ENCODE measurements at places on chromosomes 5 and 9. TPM values are rescaled to one million over a fixed set of nuclear protein-coding genes. Genes with fewer than 3 reads are reported as not detected.
A peak's percentile ranks its signal among the peaks of the same experiment; 100 is the strongest.

The PCDH12 gene
- 15.5 TPM for polyA plus RNA-seq

GRCh38 chr9:76943054-76943453 is 37.1 kb upstream of the PRUNE2 start:
- DNase-seq: no peak

The LHX2 gene
- polyA plus RNA-seq: not detected

The AQP7 gene
- polyA plus RNA-seq: 19.9 TPM

The RELL2 gene
- 1.5 TPM for polyA plus RNA-seq

GRCh38 chr5:139551191-139551889 is 9.8 kb upstream of the UBE2D2 start:
- DNase-seq: no peak

DNA sequence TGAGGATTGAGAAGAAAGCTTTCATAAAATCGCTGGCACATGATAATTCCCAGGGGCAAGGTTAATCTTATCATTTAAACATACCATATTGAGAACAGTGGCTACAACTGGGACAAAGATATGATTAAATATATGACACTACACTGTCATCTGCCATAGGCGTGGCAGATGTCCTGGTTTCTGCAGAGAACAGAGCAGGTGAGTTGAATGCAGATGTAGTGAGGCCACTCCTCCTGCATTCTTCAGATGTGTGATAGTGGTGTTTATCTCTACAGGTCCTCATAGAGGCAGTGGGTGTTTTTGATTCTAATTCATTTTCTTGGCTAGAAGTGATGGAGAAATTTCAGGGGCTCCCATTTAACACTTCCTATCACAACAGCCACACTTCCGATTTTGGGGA is 237.0 kb upstream of the CDH9 start:
- no peak for DNase-seq

DNA sequence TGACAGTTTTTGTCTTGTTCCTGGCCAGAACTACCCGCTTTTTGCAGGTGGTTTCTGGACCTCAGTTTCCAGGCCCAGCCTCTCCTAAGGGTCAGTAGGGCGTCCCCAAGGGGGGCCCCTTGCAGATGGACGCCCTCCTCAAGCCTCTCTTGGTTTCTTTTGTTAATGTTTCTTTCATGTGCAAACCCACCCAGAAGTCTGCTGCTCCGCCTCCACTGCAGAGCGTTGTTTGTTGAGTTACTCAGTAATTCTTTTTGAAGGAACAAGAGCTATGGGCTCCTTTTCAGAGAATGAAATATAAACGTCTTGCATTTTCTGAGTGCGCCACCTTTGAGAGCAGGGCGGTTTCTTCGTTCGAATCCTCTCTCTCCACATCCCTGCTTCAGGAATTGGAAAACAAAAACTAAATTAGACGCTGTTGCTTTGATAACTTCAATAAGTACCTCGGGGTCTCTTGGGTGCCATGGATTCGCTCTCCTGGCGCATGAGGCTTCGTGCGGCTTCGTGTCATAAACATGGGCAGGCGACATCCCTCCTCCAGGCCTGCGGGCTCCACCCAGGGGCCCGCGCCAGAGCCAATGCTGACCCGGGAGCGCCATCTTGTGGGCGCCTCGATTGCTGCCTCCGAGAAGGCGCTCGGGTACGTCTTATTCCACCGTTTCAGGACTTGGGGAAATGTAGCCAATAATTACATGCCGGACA is 38.3 kb upstream of the CKMT2 start:
- DNase-seq: peak; percentile 76

The UIMC1 gene
- 42.4 TPM for polyA plus RNA-seq

- DNase-seq: no peak
Observed at GRCh38 chr9:130997925-130998596, 10.9 kb upstream of the LAMC3 start.

The ZBED3 gene
- 31.6 TPM for polyA plus RNA-seq

DNA sequence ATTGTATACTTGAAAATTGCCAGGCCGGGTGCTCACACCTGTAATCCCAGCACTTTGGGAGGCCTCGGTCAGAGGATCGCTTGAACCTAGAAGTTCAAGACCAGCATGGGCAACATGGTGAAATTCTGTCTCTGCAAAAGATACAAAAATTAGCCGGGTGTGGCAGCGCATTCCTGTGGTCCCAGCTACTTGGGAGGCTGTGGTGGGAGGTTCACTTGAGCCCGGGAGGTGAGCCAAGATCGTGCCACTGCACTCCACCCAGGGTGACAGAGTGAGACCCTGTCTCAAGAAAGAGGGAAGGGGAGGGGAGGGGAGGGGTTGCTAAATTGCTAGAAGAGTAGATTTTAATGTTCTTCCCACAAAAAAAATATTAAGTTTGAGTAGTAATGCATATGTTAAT is 53.2 kb downstream of the FNBP1 start:
- no peak for DNase-seq

The ZNF300 gene
- 40.1 TPM for polyA plus RNA-seq

DNA sequence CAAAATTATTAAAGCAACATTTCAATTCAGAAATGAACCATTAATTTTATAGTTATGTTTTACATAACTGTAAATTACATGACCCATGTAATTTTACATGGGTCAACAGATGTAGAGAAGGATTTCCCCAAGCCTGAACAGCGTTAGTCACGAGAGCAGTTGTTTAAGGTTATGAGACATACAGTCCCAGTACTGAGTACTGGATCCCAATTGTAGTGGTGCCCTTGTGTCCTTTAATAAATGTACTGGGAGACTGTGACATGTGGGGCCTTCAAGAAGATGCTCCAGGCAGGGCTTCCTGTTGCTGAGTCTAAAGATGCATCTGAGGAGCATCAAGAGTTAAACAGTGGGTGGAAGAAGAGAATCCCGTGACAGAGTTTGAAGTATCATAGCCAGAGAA is 125.5 kb upstream of the ZNF462 start:
- DNase-seq: no peak

- DNase-seq: no peak
Observed at GRCh38 chr9:91298311-91298710, 63.4 kb downstream of the AUH start.

- DNase-seq: no peak
Observed at GRCh38 chr5:99355881-99356280, 427.1 kb upstream of the CHD1 start.

- no peak for DNase-seq
Observed at GRCh38 chr9:33331377-33331891, 41.1 kb downstream of the NFX1 start.

GRCh38 chr5:154341620-154342019 is 104.2 kb upstream of the SAP30L start:
- no peak for DNase-seq

The PCDHGA3 gene
- 3.1 TPM for polyA plus RNA-seq

The SERINC5 gene
- polyA plus RNA-seq: 44.7 TPM

GRCh38 chr9:83070261-83070660 is 7.3 kb upstream of the RASEF start:
- no peak for DNase-seq

DNA sequence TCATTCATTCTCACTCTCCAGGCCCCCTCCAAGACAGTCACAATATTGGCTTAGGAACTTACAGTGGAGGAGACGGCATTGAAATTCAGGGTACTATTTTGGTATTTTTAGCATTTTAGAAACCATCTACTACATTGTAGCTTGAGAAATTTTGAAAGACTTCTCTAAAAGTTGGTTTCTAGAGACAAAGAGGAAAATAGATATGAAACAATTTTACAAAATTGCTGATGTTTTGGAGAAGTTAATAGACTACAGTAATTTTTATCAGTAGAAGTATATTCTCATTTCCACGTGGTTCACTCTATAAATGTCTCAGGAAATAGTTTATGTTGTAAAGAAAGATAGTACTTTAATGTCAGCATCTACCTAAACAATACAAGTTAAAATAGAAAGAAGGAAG is 63.2 kb upstream of the ZSWIM6 start:
- no peak for DNase-seq

- DNase-seq: no peak
Observed at GRCh38 chr5:123537845-123538244, 25.9 kb downstream of the CSNK1G3 start.

- DNase-seq: no peak
Observed at GRCh38 chr5:74608736-74609601, 31.6 kb downstream of the ENC1 start.

GRCh38 chr9:16901590-16901989 is 31.1 kb upstream of the BNC2 start:
- no peak for DNase-seq

The NR5A1 gene
- polyA plus RNA-seq: 0.11 TPM

- DNase-seq: no peak
Observed at GRCh38 chr9:123556464-123557435, 200.8 kb downstream of the CRB2 start.

DNA sequence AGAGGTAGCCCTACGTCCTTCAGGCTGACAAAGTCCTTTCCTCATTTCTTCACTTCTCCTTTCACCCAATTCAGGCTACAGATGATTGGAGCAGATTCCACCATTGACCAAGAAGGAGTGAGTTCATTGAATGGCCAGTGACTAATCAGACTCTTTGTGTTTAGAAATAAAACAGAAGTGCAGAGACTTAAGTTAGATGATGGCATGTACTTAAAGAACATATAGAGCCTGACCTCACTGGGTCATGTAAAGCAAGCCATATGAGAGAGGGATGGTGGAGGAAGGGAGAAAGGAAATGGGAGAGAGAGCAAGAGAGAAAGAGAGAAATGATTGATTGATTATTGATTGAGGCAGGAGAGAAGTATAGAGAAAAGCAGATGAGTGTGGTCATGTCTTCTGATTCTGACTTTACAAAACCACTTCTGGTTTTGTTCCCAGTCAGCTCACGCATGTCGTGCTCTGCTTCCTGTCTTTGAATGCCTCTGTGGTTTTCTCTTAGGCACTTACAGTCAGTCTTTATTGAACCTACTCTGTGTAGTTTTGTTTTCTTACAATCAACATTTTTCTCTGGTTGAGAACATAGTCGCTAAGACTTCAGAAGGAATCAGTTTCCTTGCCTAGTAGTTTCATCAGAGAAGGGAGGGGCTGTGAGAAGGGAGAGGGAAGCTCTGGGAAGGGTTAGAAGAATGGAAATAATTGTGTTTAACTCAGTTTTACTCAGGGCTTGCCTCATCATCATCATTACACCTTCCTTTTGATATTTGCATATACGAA is 149.2 kb upstream of the KLF9 start:
- no peak for DNase-seq

The NKD2 gene
- 10.5 TPM for polyA plus RNA-seq

The GABRA1 gene
- polyA plus RNA-seq: not detected

- DNase-seq: no peak
Observed at GRCh38 chr5:67223211-67223610, 26.6 kb upstream of the CD180 start.

The FAM163B gene
- 0.39 TPM for polyA plus RNA-seq

GRCh38 chr9:89352451-89352850 is 34.2 kb downstream of the SECISBP2 start:
- no peak for DNase-seq

- no peak for DNase-seq
Observed at GRCh38 chr5:14326035-14326903, 183.1 kb downstream of the TRIO start.

- no peak for DNase-seq
Observed at GRCh38 chr5:177018341-177018740, 4.2 kb upstream of the ZNF346 start.

DNA sequence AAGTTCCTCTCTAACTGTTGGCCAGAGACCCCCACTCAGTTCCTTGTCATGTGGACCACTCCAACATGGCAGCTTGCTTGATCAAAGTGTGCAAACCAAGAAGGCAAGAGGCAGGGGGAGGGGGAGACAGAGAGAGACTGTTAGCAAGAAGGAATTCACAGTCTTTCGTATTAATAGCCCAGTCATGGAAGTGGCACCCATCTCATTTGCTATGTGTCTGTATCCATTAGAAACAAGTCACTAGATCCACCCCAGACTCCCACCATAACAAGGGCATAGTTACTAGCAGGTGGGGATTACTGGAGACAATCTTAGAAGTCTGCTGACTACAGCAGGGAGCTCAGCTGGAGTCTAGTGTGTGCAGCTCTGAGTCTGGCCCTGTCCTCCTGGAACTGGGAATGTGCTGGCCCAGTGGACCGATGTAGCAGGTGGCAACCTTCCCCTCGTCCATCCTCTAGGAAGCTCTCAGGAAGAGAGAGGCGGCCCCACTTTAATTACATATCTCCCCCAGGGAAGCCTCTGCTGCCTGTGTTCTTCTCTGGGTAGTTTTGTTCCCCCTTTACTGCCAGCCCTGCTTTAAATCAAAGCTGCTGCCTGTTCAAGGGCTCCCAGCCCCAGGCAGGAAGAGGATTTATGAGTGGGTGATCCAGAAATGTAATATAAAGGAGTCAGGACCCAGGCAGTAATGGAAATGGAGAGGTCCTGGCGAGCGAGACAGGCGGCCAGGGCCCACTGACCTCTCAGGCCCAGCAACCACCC is 47.8 kb upstream of the ALDH1B1 start:
- no peak for DNase-seq

DNA sequence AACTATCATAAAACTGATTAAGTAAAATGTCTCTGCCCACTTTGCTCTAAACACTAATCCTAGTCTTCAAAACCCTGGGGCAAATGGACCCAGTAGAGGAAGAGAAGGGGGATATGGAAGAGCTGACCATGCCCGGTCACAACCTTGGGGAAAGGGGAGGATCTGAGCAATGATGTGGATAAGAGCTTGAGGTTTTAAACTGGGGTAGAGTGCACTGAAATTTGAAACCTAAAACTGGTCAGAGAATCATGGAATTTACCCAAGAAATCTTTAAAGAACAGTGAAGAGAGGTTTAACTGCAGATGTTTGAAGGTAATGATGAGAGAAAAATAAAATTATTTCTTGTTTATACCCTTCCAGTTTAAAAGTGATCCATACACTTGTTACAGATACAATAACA is 110.8 kb downstream of the MRPS30 start:
- DNase-seq: no peak

DNA sequence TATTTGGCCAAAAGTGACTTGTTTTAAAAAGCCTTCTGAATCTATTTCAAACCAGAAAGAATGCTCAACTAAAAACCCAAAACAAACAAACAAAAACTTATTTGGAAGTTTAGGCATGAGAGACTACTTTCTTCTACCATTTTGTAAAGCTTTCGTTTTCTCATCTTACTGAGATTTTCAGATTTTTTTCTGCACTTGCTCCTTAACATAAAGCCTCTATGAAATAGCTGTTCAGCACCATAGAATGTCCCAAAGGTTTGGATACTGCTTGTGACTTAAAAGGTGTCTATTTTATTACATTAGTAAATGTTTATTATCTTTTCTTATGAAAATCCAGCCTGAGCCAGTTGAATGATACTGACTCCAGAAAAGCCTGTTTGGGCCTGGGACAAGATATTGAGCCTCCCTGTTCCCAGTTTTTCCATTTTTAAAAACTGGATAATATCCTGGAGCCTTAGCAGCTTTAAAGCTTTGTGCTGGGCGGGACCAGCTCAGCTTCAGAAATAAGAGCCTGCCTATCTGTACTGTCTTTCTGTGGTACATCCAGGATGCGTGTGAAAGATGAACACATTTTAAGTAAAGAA is 292.6 kb downstream of the ZSWIM6 start:
- DNase-seq: no peak

- DNase-seq: no peak
Observed at GRCh38 chr5:126883564-126884245, 106.8 kb downstream of the LMNB1 start.

GRCh38 chr9:132166599-132166998 is 4.7 kb downstream of the NTNG2 start:
- no peak for DNase-seq

DNA sequence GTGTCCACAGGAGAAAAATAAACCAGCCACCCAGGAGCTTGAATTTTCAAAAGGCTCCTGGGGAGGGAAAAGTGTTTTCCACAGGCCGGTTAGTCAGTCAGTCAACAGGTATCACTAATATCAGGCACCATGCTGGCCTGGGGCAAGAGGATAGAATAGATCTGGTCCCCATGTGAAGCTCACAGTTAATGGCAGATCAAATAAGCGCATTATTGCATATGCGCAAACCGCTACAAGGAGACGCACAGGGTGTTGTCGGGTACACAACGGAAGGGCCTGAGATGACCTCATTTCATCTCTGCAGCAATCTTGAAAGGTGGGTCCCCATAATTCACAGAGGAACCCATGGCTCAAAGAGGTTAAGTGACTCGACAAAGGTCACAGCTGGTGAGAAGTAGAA is 260.7 kb downstream of the CRB2 start:
- DNase-seq: no peak

All from renal cortex interstitium (tissue), 15 donors.